GM12865 (cell line): ENCODE measurements at places on chromosomes 11 and 22.
A peak's percentile ranks its signal among the peaks of the same experiment; 100 is the strongest.

DNA sequence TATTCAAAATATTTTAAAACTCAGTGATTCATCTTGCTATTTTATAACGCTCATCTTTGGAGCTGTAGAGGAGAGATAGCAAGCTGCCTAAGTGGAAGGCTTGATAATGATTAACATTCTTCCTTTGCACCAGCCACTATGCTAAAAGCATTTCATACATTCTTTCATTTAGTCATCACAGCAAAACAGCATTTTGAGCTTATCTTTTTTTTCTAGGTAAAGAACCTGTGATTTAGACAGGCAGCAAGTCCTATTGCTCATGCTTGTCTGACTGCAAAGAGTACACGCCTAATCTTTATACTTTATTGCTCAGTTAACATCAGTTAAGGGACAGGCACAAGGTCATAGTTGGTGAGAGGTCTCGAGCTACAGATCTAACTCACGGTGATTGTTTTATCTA lies 713.1 kb upstream of the ARHGAP42 start:
- no peak for DNase-seq

- no peak for DNase-seq
Observed at GRCh38 chr22:20863366-20863765, 4.6 kb downstream of the SNAP29 start.

DNA sequence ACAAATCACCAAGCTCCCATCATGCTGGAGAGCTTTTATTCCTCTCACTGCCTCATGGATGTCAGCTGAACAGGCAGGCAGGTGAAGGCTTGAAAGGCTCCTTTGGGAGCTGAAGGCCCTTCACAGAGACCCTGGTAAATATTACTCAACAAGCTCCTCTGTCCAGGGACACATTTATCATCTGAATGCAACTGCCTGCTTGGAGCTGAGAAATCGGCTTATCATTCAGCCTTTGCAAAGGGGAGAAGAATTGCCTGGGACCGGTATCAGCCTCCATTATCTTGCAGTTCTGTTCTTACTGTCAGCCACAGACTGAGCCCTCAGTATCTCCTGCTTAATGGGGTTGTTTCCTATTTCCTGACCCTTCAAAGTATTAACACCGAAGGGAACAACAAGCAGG lies 113.8 kb upstream of the PITPNB start:
- no peak for DNase-seq

GRCh38 chr11:125086633-125087296 lies 23.7 kb downstream of the SLC37A2 start:
- no peak for DNase-seq

- DNase-seq, result no peak
Observed at GRCh38 chr11:108414958-108415357, 52.4 kb downstream of the C11orf65 start.

- peak; percentile 62 for DNase-seq
Observed at GRCh38 chr22:20013382-20013871, 3.2 kb downstream of the ARVCF start.

- DNase-seq, result no peak
Observed at GRCh38 chr11:41051919-41052635, 407.4 kb downstream of the LRRC4C start.

GRCh38 chr11:96134602-96135001 lies 208.4 kb downstream of the MAML2 start:
- DNase-seq, result no peak

DNA sequence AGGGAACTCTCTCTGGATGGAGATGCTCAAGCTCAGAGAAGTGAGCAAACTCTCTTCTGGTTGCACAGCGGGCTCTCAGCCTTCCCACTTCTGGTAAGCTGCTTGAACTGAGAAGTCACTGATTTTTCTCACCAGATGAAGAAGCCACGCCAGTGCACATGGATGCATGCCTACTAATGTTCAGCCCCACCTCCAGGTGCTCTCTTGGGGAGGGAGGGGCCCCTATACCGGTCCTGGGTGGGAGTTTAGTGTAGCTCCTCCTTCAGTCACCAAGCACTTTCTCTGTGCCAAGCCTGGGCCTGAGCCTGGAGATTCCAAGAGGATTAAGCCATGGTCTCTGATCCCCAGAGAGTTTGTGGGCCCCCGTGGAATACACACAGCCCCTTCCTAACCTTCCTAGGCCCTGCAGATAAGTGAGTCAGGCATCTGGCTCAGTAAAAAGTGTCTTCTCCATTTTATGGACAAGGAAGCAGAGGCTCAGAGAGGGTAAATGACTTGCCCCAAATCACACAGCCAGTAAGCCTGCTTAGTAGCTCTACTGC lies 142.2 kb downstream of the ST3GAL4 start:
- DNase-seq, result no peak

DNA sequence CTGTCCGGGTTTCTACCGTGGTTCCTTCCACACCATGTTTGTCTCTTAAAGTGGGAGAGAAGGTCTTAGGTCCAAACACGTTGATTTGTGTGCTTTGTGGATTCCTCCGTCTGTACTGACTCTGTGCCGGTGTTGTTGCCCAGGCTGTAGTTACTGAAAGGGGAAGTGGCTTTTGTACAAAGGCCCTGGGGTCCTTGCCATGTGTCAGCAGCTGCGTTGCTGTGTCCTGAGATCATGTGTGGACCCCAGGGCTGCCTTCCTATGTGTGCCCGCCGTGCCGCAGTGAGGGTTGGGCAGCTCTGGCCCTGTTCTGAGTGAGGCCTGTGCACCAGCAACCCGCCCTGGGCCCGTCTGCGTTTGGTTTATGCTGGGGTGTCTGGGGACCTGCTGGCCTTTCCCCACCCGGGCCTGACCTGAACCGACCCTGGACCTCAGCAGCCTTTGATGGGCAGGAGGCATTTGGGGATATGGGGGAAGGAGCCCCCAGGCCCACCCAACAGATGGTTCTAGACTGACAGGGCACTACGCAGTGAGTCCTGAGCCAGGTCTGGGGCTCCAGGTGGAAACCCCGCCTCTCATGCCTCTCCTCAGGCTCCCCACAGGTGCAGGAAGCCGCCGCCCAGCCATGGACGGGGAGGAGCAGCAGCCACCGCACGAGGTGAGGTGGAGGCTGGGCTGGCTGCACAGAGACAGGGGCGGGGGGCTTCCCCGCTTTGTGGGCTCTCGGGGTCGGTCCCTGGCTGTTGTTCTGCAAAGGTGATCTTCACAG lies 6.9 kb downstream of the TRABD start:
- DNase-seq, result peak; percentile 66

- no peak for DNase-seq
Observed at GRCh38 chr11:76408171-76408965, 27.2 kb downstream of the GVQW3 start.

DNA sequence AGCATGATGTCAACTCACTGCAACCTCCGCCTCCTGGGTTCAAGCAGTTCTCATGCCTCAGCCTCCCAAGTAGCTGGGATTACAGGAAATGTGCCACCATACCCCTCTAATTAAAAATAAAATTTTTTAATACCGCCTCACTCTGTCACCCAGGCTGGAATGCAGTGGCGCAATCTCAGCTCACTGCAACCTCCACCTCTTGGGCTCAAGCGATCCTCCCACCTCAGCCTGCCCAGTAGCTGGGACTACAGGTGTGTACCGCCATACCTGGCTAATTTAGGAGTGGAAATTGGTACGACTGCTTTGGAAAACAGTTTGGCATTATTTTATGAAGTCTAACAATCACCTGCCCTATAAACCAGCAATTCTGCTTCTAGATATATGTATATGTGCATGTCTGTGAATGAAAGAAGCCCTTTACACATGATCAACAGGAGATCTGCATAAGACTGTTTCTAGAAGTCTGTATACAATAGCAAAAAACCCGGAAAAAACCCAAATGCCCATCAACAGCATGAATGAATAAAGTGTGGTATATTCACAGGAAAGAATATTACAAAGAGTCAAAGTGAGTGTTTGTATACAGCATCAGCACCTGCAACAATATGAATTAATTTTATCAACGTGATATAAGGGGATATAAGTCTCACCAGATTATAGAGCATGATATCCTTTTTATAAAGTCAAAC lies 16.0 kb downstream of the SLC35F2 start:
- no peak for DNase-seq

GRCh38 chr11:130218501-130219070 lies 59.0 kb downstream of the ST14 start:
- DNase-seq, result no peak

GRCh38 chr11:132551016-132551415 lies 981.3 kb downstream of the OPCML start:
- no peak for DNase-seq

DNA sequence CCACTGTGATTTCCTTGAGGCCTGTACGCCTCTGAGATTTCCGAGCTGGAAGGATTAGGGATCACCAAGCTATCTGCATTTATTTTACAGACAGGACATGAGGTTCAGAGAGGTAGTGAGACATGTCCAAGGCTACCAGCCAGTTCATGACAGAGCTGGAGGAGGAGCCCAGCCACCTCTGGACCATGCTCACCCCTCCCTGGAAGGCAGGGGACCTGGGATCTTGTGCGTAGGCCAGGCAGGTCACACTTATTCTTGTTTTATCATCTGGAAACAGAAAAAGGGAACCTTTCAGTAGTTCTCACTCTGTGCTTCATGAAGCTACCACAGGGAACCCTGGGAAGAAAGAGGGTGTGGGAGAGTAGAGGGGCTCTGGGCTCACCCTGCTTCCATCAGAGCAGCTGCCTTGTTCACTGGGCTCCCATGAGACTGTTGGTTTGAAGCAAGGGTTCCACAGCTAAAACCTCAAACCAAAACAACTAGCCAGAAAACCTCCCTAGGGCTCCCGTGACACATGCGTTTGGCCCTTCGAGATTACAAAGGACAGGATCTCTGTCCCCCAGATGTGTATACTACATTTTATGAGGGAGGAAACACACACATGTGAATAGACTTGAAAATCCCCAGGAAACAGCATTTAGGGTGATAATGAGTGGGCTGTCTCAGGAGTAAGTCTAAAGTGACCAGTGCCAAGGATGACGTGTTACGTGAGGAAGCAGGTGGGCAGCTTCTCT lies 106.4 kb downstream of the DSCAML1 start:
- DNase-seq, result peak; percentile 18

GRCh38 chr22:38284042-38284402 lies 11.2 kb upstream of the TMEM184B start:
- no peak for DNase-seq

DNA sequence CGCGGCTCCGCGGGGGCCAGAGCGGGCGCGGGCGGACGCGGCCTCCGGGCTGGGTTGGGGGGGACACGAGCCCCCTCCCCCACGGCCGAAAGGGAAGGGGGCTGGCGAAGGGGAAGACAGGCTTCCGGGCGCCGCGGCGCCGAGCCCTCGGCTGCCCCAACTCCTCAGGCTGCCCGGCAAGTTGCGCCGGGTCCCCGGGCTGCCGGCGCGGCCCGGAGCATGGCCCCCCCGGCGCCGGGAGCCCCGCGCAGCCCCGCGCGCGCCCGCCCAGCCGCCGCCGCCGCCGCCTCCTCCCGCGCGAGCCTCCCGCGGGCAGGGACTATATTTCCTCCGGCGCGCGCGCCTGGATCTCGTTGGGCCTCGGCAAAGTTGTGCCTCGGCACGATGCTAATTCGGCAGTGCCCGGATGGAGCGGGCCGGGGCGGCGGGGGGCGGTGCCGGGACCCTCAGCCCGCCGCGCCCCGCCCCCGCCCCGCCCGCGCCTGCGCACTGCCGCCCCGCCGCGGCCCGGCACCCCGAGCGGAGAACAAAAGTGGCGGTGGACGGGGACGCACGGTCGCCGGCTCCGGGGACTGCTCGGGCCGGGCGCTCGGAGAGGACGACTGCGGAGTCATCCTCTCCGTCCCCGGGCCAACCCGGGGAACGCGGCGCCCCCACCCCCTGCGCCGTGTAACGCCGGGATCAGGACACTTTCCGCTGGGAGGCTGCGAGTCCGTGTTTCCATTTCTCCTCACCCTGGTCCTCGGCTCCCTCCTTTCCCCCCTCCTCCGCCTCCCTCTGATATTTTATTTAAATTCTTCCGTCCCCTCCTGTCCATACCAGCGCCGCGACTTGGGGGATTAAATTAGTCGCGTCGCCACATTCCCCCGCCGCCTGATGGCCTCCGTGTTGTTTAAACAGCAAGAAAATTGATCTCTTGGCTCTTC lies at the start of gene PHF21B:
TSS of gene PHF21B (minus strand) at position 400 of the 926 bp plus-strand sequence. CDS start 456 bp downstream, outside the sequence.
- peak; percentile 40 for DNase-seq
